Pulmonary artery endothelial cell (primary cell): ENCODE measurements at places on chromosomes 5 and 9. TPM values are rescaled to one million over a fixed set of nuclear protein-coding genes. Genes with fewer than 3 reads are reported as not detected.

Gene CDH6
- total RNA-seq = under 0.01 and 0.11 TPM in 2 replicates

Gene ZNF483
- total RNA-seq = 1.4 and 1.9 TPM in 2 replicates

Gene LCNL1
- not detected in 2 replicates for total RNA-seq

Gene IL7R
- total RNA-seq = 0.39 and 1.2 TPM in 2 replicates

Gene DOCK2
- total RNA-seq = 0.20 and 0.46 TPM in 2 replicates

Gene LCN9
- total RNA-seq = not detected in 2 replicates

Gene ARAP3
- total RNA-seq = 33.8 and 43.1 TPM in 2 replicates

Gene GABRP
- total RNA-seq = 0.04 and 0.33 TPM in 2 replicates

DNA sequence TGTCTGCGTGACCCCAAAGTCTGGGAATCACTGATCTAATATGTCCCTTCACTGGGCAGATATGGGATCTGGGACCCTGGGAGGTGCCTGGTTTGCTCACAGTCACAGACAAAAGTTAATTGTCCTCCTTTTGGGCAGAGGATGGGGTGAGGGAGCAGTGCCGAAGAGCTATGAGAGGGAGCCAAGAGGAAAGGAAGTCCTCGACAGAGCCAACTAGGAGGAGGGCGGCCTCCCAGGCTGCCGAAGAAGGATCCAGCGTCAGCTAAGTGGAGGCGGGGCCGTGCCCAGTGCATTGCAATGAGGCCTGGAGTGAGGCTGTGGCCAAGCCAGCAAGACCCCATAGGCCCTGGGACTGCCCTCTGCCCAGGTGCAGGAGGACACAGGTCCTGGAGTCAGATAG, 11.4 kb downstream of the AIF1L start:
- no peak for DNase-seq

- DNase-seq = no peak
Measured at GRCh38 chr9:124770359-124771020, 621 bp downstream of the NR6A1 start.

DNA sequence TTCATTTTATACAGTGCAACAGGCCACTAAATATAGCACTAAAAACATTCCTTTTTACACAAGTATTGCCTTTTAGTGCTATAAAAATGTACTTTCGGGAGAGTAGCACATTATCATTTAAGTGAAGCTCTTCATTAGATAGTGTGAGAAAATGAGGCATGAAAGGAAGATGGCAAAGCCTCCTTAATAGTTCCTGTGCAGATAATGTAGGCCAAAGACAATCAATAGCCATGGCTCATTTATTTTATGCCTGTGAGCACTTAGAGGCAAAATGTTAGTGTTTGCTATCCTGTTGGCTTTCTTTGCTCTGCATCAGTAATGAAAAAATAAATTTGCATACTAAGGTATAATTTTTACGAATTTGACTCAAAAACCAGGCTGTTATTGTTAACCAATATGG, 929.5 kb upstream of the C9orf72 start:
- DNase-seq = no peak

GRCh38 chr9:131677049-131677443, 62.8 kb downstream of the RAPGEF1 start:
- DNase-seq = no peak

DNA sequence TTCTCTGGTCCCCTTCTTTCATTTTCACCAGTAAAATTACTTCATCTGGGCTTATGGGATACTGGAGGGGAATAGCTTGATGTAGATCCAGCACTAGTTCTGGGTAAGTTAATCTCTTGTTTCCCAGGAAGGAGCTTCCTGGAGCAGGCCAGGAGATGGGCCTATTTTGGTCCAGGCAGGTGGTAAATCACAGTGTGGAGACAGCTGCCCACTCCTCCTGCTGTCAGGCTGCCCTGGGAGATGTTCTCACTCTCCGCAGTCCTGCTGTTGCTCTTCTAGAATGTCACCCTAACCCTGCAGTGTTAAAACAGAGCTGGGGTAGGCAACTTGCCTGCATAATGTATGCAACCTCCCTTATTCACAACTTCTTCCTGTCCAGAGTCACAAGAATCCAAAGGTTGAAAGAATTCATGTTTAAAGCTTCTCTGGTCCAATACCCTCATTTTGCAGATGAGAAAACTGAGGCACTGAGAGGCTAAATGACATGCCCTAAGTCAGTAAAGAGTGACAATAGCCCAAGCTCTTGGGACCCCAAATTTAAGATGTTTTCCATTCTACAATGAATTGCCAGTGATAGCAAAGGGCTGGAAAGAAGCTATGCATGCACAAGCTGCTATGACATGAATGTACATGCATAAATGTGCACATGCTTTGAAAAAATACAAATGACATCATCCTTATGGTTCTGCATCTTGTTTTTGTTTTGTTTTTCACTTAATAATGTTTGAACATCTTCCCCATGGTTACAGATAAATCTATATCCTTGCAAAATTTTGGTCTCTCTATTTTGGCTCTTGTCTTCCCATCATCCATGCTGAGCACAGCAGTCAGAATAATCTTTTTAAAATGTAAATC, 71.8 kb upstream of the ADRA1B start:
- DNase-seq = no peak

- no peak for DNase-seq
Measured at GRCh38 chr9:119101048-119101447, 268.2 kb downstream of the BRINP1 start.

DNA sequence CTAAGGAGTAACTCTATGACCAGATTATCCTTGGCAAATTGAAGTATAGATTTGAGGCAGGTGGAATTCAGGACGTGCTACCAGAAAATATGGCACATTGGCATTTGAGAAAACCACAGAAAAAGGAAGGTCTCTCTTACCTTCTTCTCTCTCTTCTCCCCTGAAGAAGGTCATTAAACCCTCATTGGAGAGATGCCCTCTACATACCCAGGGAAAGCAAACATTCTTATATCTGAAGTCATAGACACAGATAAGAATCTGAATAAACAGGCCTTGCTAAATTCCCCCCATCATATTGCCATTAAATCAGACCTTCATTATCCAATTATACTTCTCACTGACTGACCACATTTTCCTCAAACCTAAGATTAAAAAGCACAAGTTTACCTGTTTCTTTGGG, 17.8 kb downstream of the SPINK1 start:
- no peak for DNase-seq

DNA sequence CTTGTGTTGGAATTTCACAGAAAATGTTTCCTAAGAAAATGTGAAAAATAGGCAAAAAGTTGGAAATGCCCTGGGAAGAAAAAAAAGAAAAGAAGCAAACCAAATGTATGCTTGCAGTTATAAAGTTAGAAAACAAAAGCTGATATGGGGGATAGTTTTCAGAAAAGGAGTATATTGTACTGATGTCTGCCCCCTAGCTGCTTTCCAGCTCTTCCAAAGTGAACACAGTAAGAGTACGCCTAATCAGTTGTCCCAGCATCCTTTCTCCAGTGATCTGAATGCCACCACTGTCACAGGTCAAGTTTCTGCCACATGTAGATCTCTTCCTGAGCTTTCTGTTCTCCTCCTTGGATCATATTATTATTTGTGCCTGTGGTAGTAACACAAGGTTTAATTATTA, 5.8 kb downstream of the TYRP1 start:
- no peak for DNase-seq

DNA sequence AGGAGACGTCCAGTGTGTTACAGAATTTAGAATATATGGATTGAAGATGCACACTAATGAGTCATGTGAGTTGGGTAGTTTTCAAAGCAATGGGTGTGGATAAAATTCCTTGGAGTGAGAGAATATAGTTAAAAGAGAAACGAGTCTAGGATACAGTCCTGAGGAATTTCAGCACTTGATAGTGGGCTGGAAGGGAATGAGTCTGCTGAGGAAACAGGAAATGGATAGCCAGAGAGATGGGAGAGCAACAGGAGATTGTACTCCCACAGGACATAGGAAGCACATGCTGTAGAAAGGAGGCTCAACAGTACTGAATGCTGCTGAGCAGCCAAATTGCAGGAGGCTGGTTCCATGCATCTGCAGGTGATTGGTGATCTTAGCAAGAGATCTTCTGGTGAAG, 68.1 kb downstream of the FBN2 start:
- DNase-seq = no peak

GRCh38 chr9:114190563-114190905, 35.2 kb downstream of the COL27A1 start:
- no peak for DNase-seq

GRCh38 chr5:143922718-143923117, 110.8 kb downstream of the HMHB1 start:
- peak; percentile 26 for DNase-seq

DNA sequence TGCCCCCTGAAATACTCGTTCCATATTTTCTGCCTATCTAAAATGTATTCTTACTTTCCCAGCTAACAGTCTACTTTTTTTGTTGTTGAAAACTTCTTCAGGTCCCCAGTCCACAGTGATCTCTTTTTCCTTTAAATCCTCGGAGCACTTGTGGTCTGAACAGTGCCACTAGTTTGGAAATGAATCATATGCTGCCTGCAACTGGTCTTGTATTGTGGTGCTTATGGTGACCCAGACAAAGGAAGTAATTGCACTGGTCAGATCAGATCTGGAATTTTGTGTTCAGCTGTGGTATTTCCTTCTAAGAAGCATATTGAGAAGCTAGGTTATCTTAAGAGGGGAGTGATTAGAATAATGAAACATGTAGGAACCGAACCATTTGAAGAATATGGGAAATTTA, 2.9 kb downstream of the UNC13B start:
- peak; percentile 74 for DNase-seq

GRCh38 chr9:16426716-16427115, 443.8 kb downstream of the BNC2 start:
- no peak for DNase-seq

DNA sequence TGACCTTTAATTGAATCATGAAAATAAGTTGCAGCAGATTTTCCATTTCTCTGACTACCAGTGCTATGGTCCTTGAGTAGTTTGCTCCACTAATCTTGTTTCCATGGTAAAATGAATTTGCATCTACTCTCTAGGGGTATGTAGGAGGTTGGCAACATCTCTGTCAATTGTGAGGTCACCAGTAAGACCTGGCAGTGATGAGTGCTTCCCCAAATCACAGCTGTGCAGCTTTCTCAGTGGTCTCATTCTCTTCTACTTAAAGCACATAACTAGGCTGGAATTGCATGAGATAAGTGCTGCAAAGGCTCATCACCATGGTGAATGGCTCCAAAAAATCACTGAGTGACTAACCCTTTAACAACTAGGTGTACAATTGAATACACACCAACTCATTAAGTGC, 36.3 kb downstream of the ADAMTS19 start:
- no peak for DNase-seq

- DNase-seq = no peak
Measured at GRCh38 chr5:92513067-92513466, 1068.0 kb downstream of the NR2F1-AS1 start.

DNA sequence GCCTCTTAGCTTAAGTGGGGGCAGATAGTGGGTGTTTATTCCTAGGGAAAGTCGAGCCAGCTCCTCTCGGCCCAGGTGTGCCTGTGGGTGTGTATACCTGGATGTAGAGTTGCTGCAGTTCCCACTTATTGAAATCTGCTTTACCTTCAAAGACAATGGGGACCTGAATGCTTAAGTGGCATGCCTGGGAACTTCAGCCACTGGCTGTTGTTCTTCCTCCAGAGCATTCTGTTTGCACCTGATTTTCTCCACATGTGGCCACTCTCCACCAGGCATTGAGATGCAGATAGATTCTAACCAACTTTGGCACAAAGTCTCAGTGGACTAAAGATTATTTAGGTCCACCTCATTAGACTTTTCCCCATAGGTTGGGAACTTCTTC, 186.8 kb downstream of the ZNF462 start:
- no peak for DNase-seq

- DNase-seq = peak; percentile 66
Measured at GRCh38 chr5:67301285-67301903, 104.8 kb upstream of the CD180 start.

- no peak for DNase-seq
Measured at GRCh38 chr5:42338136-42338535, 85.1 kb upstream of the GHR start.

- DNase-seq = no peak
Measured at GRCh38 chr9:135888766-135889394, 18.5 kb downstream of the CAMSAP1 start.

GRCh38 chr5:149496166-149496565, 55.1 kb downstream of the CSNK1A1 start:
- no peak for DNase-seq

DNA sequence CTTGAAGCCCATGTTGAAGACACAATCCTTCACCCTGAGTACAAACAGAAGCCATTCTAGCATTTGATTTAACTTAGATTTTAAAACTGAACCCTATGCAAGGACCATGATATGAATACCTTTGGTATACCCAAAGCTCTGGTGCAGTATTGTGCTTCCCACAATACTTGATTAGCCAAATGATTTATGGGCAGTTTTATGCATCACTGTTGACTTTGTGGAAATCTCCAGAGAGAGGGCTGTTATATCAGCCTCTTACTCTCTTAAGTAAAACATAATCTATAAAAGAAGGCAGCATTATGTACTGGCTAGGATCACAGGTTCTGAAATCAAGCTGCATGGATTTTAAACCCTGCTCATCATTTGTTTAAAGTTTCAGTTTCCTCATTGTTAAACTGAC, 762.8 kb downstream of the EFNA5 start:
- no peak for DNase-seq

GRCh38 chr5:149733129-149733900, 3.2 kb downstream of the PPARGC1B start:
- DNase-seq = no peak

DNA sequence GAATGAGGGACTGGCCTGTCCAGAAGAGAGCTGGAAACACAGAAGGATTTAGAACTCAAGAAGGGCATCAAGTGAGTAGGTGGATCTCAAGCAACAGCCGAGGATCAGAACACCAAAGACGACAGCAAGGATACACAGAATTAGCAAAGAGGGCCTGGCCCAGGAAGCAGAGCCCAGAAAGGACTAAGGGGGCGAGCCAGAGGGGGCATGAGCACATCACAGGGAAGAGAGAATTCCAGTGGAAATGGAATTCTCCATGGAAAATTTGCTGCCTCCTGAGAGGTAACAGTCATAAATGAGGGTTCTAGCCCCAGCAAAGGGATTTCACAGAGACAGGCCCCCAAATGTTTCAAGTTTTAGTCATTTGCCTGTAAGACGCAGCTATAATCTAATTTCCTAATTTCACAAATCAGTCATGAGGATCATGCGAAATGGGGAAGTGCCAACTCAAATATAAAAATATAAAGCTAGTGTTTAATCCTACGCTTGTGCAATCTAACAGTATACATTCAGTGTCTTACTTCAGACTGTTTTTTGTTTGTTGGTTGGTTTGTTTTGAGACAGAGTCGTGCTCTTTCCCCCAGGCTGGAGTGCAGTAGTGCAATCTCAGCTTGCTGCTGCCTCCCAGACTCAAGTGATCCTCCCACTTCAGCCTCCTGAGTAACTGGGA, 46.7 kb downstream of the FNBP1 start:
- DNase-seq = no peak

GRCh38 chr5:54803471-54804011, 181.9 kb downstream of the ESM1 start:
- DNase-seq = no peak

- no peak for DNase-seq
Measured at GRCh38 chr9:133521122-133522072, 3.4 kb downstream of the MYMK start.
